ENCODE measurements at places on chromosomes 6 and 20.

DNA sequence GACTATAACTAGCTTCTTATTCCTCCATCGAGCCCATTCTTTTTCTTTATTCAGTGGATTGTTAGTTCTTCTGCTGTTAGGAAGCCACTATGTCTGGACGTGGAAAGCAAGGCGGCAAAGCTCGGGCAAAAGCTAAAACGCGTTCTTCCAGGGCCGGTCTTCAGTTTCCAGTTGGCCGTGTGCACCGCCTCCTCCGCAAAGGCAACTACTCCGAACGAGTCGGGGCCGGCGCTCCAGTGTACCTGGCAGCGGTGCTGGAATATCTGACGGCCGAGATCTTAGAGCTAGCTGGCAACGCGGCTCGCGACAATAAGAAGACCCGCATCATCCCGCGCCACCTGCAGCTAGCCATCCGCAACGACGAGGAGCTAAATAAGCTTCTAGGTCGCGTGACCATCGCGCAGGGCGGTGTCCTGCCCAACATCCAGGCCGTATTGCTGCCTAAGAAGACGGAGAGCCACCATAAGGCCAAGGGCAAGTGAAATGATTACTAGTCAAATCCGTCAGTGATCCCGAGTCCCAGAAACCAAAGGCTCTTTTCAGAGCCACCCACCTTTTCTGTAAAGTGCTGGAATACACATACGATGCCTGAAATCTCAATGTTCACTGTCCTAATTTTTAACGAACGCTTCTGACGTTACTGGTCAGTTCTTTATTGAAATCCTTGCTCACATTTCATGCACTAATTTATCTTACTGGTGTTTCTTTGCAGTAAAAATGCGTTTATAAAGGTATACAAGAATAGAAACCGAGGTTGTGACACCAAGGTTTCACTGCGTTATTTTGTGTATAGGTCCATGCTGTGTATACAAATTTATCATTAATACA is 129.9 kb downstream of the HFE start:
- no peak for DNase-seq

DNA sequence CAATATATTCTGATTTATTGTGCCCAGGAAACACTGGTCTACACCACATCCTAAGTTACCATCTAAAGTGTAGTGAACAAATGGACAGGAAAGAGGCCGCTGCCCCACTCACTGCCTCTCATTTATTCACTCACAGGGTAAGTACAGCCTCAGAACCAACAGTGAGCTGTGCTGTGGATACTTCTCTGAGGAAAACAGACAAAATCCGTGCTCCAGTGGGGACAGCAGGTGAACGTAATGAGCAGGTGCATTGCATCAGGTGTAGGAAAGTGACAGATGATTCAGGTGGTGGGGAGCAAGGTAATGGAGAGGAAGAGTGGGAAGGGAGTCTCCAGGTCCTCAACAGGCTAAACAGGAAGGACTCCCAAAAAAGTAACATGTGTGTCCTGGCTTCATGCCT is 8.4 kb upstream of the ULBP2 start:
- no peak for DNase-seq

GRCh38 chr6:17455919-17456318 is 62.5 kb downstream of the CAP2 start:
- DNase-seq: no peak

DNA sequence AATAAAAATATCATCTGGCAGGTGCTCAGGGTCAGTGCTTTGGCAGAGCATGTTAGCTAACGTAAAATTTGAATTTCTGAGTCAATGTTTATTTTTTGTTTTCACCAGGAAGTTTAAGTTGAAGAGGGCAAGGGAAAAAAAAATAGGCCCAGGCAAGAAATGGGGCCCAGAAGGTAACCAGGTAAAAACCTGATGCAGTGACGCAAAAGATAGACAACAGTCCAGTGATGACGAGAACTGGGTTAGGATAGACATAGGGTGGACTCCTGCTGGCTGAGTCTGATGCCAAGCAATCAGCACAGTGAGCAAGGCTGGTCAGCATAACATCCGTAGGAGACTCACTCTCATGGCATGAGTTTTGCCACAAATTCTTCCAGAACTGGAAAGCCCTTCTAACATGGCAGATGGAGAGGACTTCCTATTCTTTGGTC is 42.2 kb downstream of the ZHX3 start:
- DNase-seq: no peak

DNA sequence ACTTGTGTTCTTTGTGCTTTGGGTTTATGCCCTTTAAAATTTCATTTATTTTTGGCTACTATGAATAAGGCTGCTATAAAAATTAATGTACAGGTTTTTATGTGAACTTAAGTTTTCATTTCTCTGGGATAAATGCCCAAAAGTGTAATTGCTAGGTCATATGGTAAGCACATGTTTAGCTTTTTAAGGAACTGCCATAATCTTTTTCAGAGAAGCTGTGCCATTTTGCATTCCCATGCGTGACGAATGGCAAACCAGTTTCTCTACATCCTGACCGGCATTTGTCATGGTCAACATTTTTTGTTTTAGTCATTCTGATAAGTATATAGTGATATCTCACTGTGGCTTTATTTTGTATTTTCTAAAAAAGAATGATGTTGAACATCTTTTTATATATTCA is 236.0 kb upstream of the SGK1 start:
- no peak for DNase-seq

DNA sequence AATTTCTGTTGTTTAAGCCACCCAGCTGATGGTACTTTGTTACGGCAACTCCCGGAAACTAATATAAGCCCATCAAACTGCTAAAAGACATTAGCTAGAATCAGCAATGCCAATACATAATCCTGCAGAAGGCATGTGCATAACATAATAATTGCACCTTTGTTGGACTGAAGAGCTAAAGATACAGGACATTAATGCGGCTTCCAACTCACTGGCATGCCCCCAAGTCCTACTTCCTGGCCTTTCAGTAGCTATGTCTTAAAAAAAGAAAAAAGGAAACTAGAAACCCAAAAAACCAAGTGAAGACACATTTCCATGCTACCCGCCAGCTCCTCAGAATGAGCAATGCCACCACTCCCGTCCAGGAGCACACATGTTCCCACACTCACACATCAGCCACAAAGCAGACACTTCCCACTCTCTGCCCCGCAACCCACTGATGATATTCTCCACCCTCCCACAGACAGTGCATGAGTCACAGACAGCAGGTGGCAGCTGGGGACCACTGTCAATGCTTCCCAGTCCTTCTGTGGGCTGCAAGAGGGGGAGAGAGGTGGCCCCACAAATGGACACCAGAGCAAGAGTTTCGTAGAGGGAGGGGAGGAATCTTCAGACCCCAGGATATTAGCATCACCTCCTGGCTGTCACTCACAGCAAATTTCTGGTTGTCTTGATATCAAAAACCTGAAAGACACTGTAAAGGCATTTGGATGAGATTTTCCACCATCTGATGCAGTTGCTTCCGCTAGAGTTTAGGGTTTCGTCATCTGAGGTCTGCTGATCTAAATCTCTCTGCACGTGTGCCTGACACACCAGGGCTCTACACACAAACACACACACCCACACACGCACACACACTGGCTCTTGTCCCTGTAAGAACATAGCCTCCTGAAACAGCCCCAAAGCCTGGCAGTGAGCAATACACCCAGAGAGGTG is 32.8 kb downstream of the GFOD1 start:
- DNase-seq: no peak

DNA sequence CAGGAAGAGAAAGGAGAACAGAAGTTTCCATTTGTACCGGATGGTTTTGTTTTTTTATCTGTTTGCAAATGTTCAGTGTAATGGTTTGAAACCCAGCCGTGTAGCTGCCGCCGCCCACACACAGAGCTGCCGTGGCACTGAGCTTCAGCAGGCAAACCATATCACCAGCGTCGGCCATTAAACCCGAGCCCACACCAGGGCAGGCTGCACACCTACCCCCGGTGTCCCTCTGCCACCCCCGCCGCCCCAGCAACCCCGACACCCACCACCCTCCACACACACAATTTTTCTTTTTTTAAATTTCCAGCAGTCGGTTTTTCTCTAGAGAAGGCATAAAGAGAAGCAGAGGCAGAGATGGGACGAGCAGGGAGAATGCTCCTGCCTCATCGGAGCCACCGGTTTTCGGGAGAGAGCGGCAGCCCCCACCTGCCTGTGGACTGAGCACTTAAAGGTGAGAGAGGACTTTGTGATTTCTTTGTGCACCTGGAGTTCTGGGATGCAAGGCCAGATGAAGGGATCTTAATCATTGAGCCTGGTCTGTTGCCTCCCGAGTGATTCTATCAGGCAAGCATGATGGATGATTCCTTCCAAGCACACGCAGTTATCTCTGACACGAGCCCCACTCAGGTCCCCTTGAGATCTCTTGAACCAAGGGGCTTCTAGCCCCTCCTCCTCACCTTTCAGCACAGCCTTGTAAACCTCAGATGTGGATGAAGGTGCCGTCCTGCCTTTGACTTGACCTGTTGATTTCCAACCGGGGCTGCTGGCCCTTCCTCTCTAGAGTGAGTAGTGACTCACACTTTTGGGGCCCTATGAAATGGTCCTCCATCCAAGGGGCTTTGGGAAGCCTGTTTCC is 17.5 kb upstream of the ZNF831 start:
- DNase-seq: no peak

- no peak for DNase-seq
Measured at GRCh38 chr20:64052987-64053840, 3.8 kb upstream of the SOX18 start.

DNA sequence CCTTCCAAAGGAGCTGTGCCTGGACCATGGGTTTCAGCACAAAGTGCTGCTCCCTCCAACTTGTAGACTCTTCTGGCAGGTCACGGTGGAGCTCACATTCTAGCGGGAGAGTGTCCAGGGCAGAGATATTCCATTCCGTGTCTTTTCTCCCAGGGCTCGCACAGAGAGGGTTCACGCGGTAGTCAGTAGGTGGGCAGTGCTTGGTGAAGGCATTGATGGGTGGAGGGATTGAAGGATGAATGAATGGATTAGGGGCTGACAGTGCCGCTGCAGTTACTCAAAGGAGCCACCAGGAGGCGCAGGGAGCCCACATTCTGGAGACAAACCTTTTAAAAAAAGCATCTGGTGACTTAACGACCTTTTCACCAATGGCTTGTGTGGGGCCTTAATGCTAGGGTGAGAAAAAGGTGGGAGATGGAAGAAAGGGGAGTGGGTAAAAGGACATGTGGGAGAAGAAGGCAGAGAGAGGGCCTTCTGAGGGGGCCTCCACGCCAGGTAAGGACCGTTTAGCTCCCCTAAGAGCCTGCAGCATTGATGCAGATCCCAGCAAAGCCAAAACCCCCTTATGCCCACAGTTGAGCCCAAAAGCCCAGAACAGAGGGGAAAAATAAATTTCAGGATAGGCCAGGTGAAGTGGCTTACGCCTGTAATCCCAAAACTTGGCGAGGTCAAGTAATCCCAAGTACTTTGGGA is 17.5 kb upstream of the FAM110A start:
- DNase-seq: no peak

- DNase-seq: no peak
Measured at GRCh38 chr6:151617539-151617938, 123.7 kb downstream of the CCDC170 start.

- no peak for DNase-seq
Measured at GRCh38 chr20:47440857-47441773, 60.6 kb upstream of the NCOA3 start.

DNA sequence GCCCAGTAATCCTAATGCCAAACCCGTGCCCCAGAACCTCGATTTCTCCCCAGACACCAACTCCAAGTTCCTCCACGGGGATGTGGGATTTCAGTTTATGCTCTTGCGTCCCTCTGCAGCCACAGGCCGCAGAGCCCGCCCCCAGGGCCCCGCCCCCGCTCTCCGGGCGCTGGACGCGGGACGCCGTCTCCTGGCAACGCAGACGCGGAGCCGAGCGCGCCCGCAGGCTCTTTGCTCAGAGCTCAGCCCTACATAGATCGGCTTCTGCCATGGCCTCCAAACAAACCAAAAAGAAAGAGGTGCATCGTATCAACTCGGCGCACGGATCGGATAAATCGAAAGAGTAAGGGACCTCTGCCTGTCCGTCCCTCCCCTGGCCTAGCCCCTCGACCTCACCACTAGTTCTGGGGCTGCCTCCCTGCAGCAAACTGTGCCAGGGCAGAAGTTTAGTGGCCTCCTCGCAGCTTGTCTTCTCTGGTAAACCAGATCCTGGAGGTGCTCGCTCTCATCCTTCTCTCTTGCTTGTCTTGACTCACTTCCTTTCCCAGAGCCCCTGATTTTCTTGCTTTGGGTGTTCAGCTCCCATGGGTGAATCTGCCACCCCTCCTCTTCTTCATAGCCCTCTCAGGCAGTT is at the start of gene ADGB:
ADGB (plus strand) TSS at position 201 of the 634 bp plus-strand sequence; CDS start at position 270, 69 bp downstream.
- no peak for DNase-seq

DNA sequence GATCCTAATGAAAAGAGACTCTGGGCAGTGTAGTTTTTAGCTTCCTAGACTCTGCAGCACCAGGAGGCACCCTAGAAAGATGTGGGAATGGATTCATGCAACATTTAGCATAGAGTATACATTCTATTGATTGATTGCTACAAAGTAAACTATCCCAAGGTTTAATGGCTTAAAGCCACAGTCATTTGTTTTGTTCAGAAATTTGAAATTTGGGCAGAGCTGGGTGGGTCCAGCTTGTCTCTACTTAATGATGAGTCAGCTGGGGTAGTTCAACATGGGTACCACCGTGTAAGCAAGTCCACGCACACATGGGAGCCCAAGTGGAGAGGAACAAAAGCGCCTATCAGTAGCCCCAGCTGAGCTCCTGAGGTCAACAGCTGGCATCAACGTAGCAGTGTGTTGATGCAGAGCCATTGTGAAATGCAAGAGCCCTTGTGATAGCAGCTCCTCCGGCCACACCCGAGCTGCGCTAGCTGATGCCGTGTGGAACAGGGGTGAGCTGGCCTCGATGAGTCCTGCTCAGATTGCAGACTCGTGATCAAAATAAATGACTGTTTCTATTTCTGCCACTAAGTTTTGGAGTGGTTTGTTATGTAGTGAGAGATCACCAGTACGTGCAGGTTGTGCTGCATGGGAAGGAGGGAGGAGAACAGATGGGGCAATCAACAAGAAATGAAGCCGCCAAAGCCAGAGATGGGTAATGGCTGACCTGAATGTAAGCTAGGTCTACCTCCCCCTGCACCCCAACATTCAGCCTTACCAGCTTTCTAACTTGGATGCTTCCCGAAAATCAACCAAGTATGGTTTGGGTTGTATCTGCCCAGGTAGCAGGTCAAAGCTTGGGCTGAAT is 45.7 kb upstream of the TRAF3IP2 start:
- DNase-seq: no peak

- no peak for DNase-seq
Measured at GRCh38 chr6:10266061-10266460, 148.8 kb downstream of the TFAP2A start.

- DNase-seq: no peak
Measured at GRCh38 chr6:1993042-1993441, 252.4 kb downstream of the GMDS start.

GRCh38 chr20:61052195-61052750 is 199.8 kb upstream of the CDH4 start:
- DNase-seq: no peak

- DNase-seq: no peak
Measured at GRCh38 chr20:432677-433299, 24.7 kb downstream of the RBCK1 start.

- DNase-seq: no peak
Measured at GRCh38 chr6:126716032-126716431, 376.1 kb downstream of the CENPW start.

- DNase-seq: no peak
Measured at GRCh38 chr20:61733891-61734732, 331.6 kb downstream of the TAF4 start.

GRCh38 chr6:35678021-35678654 is 10.6 kb downstream of the FKBP5 start:
- no peak for DNase-seq

GRCh38 chr6:2562721-2563451 is 187.8 kb downstream of the MYLK4 start:
- DNase-seq: no peak

- DNase-seq: no peak
Measured at GRCh38 chr6:136945711-136946121, 23.6 kb downstream of the SLC35D3 start.

GRCh38 chr20:13625304-13625979 is 13.3 kb downstream of the TASP1 start:
- no peak for DNase-seq

Data from cortex of kidney (tissue), 1 donor.